ENCODE measurements at places on chromosomes 12 and 14. TPM values are rescaled to one million over a fixed set of nuclear protein-coding genes. Genes with fewer than 3 reads are reported as not detected.

DNA sequence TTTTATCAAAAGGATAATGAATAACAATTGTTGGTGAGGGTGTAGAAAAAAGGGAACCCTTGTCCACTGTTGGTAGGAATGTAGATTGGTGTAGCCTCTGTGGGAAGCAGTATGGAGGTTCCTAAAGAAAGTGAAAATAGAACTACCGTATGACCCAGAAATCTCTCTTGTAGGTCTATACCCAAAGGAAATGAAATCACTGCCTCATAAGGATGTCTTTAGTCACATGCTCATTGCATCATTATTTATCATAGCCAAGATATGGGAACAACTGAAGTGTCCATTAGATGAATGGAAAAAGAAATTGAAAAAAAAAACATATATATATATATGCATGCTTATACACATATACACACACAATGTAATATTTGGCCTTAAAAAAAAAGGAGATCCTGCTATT is 158.8 kb upstream of the NPAS3 start:
- no peak for DNase-seq

Gene OR6C2
- not detected for total RNA-seq

DNA sequence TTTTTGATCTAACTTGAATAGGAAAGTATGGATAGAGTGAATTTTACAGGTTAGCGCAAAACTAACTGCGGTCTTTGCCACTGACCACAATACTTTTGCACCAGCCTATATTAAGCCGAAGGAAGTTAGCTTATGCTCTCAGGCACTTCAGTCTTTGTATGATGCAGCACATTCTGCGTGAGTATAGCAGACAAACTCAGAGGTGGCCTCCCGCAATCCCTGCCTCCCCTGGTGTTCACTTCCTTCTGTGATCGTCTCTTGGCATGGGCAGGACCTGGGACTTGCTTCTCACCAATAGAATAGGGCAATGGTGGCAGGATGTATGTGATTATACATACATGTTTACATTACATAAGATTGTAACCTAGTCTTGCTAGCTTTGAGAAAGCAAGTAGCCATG is 10.3 kb upstream of the SLC6A13 start:
- no peak for DNase-seq

- DNase-seq, result no peak
Observed at GRCh38 chr14:93970585-93970964, 5.8 kb downstream of the ASB2 start.

Gene AICDA
- total RNA-seq, result not detected

Gene CAPZA3
- total RNA-seq, result 186 TPM

Gene FITM1
- total RNA-seq, result 3.5 TPM

- no peak for DNase-seq
Observed at GRCh38 chr14:24802236-24802635, 168.2 kb upstream of the GZMB start.

DNA sequence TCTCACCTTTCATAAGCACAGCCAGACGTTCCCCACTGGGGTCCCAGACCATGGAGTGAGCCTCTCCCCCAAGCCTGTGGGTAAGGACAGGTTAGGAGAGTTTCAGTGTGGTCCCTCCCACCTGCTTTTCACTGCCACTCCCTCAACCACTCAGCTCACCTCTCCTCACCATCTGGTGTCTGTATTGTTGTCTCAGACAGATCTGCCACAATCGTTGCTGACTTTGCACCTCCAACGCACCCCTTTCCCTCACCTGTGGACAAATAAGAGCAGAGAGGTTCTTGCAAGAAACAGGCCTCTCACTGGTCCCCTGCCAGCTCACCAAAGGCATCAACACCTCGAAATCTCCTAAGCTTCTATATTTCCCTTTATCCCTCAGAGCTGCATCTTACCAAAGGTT is 8.8 kb downstream of the MYG1 start:
- no peak for DNase-seq

GRCh38 chr14:102280376-102280962 is 24.5 kb downstream of the MOK start:
- DNase-seq, result no peak

- no peak for DNase-seq
Observed at GRCh38 chr12:95693689-95694088, 96.9 kb downstream of the NTN4 start.

Measured in testis (tissue), 5 donors.